Left ventricle myocardium superior (tissue), 1 donor: ENCODE measurements at places on chromosomes 1 and 21. TPM values are rescaled to one million over a fixed set of nuclear protein-coding genes. Genes with fewer than 3 reads are reported as not detected.

The GALNT2 gene
- 22.0 TPM for total RNA-seq

The SERPINC1 gene
- 0.25 TPM for total RNA-seq

The CACHD1 gene
- 3.1 TPM for total RNA-seq

The AMY1B gene
- not detected for total RNA-seq

The EPHB2 gene
- 2.4 TPM for total RNA-seq

The PROX1 gene
- 95.0 TPM for total RNA-seq

The SPATA21 gene
- total RNA-seq, result not detected

The PFDN2 gene
- total RNA-seq, result 64.8 TPM

The KRTAP24-1 gene
- not detected for total RNA-seq

The TAS1R1 gene
- not detected for total RNA-seq

The MCOLN3 gene
- total RNA-seq, result 0.72 TPM

The KCNE2 gene
- total RNA-seq, result not detected

The ZNF281 gene
- 8.8 TPM for total RNA-seq

The IGSF3 gene
- 11.7 TPM for total RNA-seq

The CRP gene
- total RNA-seq, result not detected

The PRKCZ gene
- 20.8 TPM for total RNA-seq

The SPRR2D gene
- not detected for total RNA-seq

The TCHHL1 gene
- total RNA-seq, result not detected

The S100A10 gene
- total RNA-seq, result 201 TPM

The RHD gene
- total RNA-seq, result not detected

The GJA8 gene
- total RNA-seq, result not detected

The SESN2 gene
- total RNA-seq, result 2.7 TPM

The SDHC gene
- total RNA-seq, result 415 TPM

The SHE gene
- total RNA-seq, result 10.2 TPM

The LCE1D gene
- total RNA-seq, result not detected

The CSF3R gene
- total RNA-seq, result 6.4 TPM

The PLA2G2A gene
- 82.2 TPM for total RNA-seq

The SLAMF9 gene
- not detected for total RNA-seq

The KAZN gene
- 2.2 TPM for total RNA-seq

The CALML6 gene
- total RNA-seq, result not detected

The FABP3 gene
- 4,698 TPM for total RNA-seq

The ARHGEF2 gene
- total RNA-seq, result 61.2 TPM

The PIGK gene
- total RNA-seq, result 28.3 TPM

The PTPN22 gene
- 0.40 TPM for total RNA-seq

The EYA3 gene
- 21.1 TPM for total RNA-seq

The PIGV gene
- total RNA-seq, result 4.5 TPM

The LRRC38 gene
- 0.15 TPM for total RNA-seq

The TMEM269 gene
- total RNA-seq, result not detected

The DPM3 gene
- 52.4 TPM for total RNA-seq

The TNFRSF9 gene
- not detected for total RNA-seq

The ZNF648 gene
- not detected for total RNA-seq

The CHI3L2 gene
- total RNA-seq, result 4.7 TPM

The TP73 gene
- 0.05 TPM for total RNA-seq

The PRAMEF2 gene
- total RNA-seq, result not detected

The LCE1F gene
- not detected for total RNA-seq

The SHISA4 gene
- 129 TPM for total RNA-seq

The VAV3 gene
- 2.1 TPM for total RNA-seq

The ATP6V1G3 gene
- total RNA-seq, result not detected

The SELL gene
- 2.1 TPM for total RNA-seq

The ELF3 gene
- total RNA-seq, result 0.40 TPM

The RAB7B gene
- total RNA-seq, result 1.6 TPM

The TIE1 gene
- 21.9 TPM for total RNA-seq

The CLDN19 gene
- not detected for total RNA-seq

The AADACL4 gene
- not detected for total RNA-seq

The GJA5 gene
- 4.7 TPM for total RNA-seq

The KIF14 gene
- 0.10 TPM for total RNA-seq

The KRTAP11-1 gene
- not detected for total RNA-seq

The RGS1 gene
- 0.59 TPM for total RNA-seq
